ENCODE measurements at places on chromosomes 13 and 19.

DNA sequence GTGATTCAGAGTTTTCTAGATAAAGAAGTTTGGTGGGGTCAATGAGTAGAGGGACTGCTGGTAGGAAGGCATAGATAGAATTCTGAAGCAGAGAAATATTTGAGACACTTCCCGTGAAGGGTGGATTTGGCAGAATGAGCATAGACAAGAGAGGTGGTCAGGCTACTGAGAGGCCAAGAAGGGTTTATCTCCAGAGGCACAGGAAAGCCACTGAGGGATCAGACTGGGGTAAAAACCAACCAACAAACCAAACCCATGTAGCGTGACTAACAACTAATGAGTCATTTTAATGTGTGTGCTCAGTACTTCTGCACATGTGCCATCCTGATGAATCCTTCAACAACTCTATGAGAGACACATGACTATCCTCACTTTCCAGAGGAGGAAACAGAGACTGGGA, 60.0 kb upstream of the SERP2 start:
- DNase-seq, result no peak

DNA sequence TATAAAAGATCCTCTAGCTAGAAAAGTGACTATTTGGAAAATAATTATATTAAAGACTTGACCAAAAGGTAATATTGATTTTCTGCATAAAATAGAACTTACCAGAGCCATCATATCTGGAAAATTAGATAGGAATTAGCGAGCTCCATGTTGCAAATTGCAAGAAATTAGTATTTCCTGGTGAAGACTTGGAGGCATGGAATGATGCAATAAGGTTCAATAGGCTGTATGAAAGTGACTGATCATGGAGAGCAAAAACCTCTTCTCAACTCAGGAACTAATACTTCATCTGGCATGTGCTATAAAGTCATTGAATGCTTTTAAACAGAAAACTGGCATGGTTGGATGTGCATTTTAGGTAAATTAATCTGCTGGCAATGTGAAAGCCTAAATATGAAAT, 66.3 kb upstream of the UFM1 start:
- DNase-seq, result no peak

DNA sequence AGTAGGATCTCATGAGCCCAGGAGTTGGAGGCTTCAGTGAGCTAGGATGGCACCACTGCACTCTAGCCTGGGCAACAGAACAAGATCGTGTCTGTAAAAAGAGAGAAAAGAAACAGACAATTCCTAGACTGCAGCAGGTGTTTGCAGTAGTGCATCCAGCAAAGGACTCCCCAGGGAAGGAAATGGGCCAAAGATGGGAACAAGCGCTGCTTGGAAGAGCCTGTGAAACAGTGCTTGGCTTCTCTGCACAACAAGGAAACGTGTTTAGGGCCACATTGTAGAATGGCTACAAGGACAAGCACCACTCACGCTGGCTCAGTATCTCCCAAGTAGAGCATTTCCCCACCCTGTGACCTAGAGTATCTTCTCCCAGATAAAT, 35.5 kb upstream of the LDLR start:
- DNase-seq, result no peak

- no peak for DNase-seq
Measured at GRCh38 chr13:28622286-28622685, 36.6 kb upstream of the POMP start.

- DNase-seq, result no peak
Measured at GRCh38 chr13:44074611-44075010, 194.9 kb downstream of the LACC1 start.

- no peak for DNase-seq
Measured at GRCh38 chr19:15112385-15112784, 5.2 kb downstream of the SYDE1 start.

DNA sequence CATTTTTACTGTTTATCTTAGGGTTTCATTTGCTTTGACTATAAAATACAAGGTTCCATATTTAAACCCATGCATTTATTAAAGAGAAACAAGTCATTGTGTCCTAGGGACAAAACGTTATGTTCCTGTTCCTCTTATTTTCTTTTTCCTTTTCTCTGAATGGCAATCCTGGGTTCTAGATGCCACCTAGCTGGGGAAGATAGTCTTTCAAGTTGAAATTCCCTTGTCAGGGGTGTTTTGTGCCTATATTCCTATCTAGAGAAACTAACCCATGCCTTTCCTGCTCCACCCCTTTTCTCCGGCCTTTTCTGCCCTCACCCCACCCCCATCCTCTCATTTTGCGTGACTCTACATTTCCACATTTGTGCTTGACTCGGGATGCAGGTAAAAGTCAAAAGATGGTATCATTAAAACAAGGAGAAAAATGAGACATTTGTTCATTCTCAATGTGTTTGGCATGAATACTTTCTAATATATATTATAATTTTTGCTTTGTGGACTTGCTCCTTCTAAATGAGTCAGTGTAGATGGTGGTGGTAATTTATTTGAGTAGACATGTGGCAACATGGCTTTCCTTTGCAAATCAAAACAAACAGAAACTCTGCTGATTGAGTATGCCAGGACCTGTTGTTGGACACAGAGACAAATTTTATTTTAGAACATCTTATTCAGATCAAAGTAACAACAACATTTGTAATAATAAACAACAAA, 26.8 kb upstream of the STARD13 start:
- DNase-seq, result no peak

- DNase-seq, result no peak
Measured at GRCh38 chr13:110424569-110425443, 117.7 kb downstream of the COL4A2 start.

- DNase-seq, result no peak
Measured at GRCh38 chr13:24688950-24689349, 8.7 kb downstream of the ATP12A start.

- no peak for DNase-seq
Measured at GRCh38 chr13:29067306-29067945, 247.3 kb downstream of the MTUS2 start.

- DNase-seq, result peak; percentile 41
Measured at GRCh38 chr19:55080121-55080967, 4.7 kb downstream of the EPS8L1 start.

DNA sequence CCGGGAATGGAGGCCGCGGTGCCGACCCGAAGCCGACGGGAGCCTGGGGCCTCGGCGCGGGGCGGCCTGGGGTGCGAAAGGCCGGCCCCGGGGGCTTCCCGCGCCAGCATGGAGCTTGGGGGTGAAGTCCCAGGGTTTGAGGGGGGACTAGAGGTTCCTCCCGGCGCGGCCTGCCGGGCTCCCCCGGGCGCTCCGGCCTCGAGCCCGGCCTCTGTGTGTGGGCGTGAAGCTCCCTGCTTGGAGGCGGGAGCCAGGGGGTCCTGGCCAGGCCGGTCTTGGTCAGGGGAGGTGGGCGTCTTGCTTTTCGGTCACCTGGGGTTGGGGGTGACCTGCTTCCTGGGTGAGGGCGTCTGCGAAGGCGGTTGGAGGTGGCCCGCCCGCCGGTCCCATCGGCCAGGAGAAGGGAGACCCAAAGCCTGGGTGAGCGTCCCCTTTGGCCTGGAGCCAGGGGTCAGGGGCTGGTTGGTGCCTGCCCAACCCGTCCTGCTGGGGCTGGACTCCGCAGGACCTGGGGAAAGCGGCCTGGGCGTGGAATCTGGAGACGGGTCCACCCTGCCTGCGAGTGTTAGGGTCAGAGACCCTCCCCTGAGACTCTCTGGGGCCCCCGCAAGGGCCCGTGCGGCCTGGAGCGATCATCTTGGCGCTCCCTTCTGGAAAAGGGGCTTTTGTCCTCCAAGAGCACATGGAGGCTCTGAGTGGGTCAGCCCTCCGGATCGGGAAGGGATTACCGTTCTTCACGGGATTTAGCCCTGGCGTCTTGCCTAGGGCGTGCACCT, 535 bp downstream of the BSG start:
- DNase-seq, result no peak

GRCh38 chr13:112574834-112575613, 12.9 kb downstream of the TUBGCP3 start:
- DNase-seq, result no peak

DNA sequence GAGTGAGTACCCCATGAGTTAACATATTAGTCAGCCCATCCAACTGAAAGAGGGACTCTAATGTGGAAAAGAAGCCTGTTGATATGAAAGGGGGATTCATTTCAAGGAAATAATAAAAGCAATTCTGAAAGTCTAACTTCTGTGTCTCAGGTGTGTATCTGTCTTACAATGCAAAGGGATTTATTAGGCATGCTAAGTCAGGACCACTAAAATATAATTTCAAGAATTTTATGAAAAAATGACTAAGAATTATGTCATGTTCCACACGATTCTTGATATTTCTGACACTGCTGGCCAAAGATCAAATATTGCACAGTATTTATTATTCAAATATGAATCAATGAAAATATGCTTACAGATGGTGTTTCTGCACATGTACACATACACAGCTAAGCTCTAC, 130.8 kb downstream of the KLF12 start:
- no peak for DNase-seq

DNA sequence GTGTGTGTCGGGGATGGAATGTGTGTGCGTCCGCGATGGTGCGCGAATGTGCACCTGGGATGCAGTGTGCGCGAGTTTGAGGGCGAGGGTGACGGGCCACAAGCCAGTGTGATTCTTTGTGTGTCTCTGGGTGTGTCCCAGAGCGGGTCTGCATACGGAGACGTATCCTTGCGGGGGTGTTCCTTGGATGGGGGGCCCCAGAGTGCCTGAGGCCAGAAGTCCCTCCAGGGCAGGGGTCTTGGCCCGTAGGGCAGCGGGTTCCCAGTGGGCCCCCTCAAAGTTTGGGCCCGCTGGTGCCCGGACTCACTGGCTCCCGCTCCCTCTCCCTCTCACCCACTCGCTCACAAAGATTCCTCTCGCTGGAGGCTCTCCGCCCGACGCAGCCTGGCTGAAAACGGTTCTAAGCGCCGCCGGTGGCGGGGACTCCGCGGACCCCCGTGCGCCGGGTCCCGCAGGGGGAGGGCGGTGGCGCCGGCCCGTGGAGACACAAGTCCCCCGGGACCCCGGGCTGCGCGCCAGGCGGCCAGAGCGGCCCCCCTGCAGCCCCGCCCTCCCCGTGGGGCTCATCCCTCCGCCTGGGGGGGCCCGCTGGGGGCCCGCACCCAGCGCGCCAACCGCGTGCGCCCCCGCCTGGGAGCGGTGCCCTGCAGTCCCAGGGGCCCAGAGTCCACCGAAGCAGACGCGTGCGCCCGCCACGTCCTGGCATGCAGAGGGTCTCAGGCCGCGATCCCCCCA, 886 bp downstream of the CRLF1 start:
- no peak for DNase-seq

DNA sequence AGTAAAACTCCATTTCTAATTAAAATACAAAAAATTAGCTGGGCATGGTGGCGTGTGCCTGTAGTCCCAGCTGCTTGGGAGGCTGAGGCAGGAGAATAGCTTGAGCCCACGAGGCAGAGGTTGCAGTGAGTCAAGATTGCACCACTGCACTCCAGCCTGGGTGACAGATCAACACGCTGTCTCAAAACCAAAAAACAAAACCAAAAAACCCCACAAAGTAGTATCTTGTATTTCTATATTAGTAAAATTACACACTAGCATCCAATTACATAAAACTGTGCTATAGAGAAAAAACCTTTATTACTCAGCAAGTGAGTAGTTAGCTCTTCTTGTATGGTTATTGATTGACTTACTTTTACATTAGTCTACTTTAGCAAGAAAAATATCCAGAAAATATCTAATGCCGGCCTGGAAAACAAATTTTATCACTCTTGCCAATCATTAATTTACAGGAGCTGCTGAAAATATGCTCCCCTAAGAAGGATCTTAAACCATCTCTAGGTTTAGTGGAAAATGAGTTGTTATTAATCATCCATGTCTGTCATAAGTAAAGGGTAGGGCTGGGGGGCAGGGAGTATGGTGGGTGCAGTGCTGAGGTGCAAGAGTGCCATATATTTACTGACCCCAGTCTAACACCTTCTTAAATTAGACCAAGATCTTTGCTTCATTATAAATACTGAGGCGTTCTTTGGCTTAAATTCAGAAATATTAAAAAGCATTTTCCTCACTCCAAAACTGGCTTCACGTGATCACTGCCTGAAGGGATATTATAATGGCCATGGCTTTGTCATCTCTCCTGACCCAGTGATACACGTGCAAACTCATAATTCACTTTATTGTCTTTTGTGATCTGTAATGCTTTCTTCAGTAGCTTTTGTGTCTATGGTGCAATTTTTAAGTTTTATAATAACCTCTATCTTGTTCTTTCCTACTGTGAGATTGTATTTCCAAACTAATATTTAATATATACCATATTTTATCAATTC, 44.1 kb downstream of the UBL3 start:
- no peak for DNase-seq

- DNase-seq, result peak; percentile 78
Measured at GRCh38 chr13:113907635-113908617, 44.0 kb upstream of the GAS6 start.

DNA sequence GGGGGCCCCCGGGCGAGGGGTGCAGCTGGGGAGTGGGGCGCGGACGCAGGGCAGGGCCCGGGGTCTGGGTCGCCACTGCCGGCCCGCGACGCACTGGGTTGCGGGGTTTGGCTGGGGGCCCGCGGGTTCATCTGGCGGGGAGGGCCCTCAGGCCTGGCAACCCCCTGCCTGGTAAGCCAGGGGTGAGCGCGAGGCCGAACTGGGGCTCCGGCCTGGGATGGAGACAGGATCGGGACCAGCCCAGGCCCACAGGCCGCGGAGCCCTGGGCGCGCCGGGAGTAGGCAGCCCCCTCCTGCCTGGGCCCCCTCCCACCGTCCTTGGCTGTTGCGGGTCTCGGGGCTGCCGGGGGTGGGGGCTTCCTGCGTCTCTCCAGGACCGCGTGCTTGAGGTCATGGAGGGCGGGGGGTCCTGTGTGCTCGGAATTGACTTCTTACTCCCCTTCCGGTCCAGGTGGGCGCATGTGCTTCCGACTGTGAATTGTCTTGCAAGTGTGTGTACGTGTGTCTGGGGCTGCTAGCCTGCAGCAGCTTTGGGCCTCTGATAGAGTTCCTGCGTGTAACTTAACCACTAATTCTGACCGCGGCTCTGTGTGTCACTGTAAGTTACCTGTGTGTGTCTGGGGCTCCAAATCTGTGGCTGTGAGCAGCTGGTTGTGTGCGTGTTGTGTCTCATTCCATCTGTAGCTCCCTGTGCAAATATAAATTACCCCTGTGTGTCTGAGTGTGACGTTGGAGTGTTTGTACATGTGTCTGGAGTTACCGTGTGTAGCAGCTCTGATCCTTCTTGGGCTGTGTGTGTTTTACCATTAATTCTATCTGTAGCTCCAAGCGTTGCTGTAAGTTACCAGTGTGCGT, 751 bp downstream of the GRAMD1A start:
- DNase-seq, result peak; percentile 15

DNA sequence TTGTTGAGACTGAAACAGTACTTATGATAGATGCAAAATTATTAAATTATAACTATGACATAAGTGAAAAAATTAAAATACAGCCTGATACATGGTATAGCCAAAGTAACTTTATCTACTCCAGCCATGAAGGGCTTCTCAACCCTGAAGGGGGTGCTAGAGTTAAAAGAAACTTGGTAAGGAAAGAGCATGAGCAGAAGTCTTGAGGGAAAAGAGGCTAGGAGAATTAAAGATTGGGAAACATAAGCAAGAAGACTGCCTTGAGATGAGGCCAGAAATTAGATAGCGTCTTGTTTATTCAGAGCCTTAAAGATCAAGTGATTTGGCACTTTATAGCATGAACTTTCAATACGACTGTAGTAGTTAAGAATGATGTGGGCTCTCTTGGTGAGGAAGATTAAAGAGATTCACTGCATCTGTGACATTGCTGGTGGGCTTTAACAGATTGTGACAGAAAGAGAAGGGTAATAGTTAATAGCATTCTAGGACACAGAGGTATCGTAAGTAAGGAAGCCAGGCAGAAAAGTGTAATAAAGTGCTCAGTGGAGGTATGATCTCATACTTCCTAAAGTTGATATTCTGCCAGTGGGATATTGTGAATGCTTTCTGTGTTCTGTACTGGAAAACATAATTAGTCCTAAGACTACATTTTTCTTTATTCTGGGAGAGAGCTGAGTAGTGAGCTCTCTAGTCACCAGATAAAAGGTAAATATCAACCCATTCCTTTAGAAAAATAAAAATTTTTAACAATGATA, 385.4 kb upstream of the PRR20A start:
- no peak for DNase-seq
